ENCODE measurements at places on chromosomes 1 and 21.

GRCh38 chr1:202038688-202039346, 28.4 kb downstream of the ELF3 start:
- no peak for DNase-seq

- DNase-seq, result no peak
These were observed 17.6 kb downstream of the RABIF start for GRCh38 chr1:202871367-202871766.

GRCh38 chr21:36397606-36398005, 12.4 kb downstream of the CHAF1B start:
- no peak for DNase-seq

GRCh38 chr1:50425376-50426107, 2.3 kb upstream of the DMRTA2 start:
- no peak for DNase-seq

- no peak for DNase-seq
These were observed 63.6 kb downstream of the CD46 start for GRCh38 chr1:207815466-207815865.

DNA sequence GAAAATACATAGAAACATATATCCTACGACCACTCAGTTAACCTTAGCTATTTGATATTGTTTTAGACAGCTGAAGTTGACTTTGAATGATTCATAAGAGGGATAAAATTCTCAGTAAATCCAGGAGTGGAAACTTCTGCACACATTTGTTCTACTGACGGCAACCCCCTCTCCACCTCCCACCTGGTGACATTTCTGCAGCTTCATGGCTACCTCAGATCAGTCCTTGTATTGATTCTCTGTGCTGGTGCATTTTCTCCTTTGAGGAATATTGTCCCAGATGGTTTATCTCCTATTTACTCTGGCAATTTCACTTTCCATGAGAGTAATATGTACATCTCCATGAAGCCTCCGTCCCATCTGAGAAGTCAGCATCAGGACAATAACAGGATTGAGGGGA, 57.7 kb upstream of the COA6 start:
- DNase-seq, result no peak

- DNase-seq, result no peak
These were observed 129.9 kb upstream of the KCNK2 start for GRCh38 chr1:214952648-214953047.

DNA sequence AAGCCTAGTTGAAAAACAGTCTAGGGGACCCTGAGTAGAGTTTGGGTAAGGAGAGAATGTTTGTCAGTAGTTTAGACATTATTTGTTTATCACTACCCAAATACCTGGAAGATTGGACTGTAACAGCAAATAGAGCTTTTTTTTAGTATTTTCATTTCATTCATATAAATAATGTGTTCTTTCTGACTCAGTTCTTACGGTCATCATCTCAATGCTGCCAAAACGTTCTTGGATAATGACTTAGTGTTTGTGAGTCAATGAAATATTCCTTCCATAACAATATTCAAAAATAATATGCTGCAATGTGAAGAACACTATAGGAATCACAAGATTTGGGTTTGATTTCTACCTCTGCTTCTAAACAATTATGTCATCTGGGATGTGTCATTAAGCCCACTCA, 400.0 kb upstream of the PKN2 start:
- no peak for DNase-seq

DNA sequence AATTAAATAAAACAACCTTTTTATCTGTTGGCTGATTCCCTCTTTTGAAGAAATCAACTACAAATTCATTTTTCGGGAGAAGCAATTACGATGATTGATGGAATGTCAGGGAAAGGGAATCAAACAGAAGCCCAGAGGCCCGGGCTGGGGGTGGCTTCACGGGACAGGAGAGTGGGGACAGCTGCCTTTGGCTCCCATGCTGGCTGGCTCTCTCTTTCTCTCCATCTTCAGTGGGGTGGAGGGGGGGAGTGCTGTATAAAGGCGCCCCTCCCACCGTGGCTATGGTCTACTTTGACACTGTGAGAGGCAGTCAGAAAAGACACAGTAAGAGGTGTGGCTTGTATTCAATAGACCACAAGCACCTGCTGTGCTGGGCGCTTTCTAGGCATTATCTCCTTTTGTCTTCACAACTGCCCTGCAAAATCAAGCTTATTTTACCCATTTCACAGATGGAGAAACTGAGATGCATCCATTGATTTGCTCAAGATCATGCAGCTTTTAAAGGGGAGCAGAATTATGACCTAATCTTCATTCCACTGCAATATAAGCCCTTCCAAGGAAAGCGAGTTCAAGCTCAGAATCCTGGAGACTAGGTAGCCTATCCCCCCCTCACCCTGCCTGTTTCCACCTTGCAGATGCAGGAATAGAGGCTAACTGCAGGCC, 92.9 kb downstream of the GRIK3 start:
- no peak for DNase-seq

DNA sequence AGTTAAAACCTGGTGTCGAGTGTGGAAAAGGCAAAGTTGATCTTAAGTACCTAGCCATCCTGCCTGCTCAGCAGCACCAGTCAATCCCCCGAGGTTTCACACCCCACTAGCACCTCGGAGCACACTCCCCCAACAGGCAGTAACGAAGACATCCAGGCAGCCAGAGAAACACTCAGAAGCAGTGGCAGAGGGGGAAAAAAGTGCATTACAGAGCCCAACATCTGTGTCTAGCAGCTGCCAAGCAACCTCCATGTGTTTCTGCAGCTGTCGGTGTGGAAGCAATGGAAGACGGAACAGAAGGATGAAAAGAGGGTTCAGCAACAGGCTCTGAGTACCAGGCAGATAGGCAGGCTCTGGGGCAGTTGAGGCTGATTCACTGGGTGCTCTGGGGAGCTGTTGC, 73.4 kb upstream of the PROX1 start:
- no peak for DNase-seq
